ENCODE measurements at places on chromosomes 13 and 19. TPM values are rescaled to one million over a fixed set of nuclear protein-coding genes. Genes with fewer than 3 reads are reported as not detected.

- DNase-seq, result no peak
Observed at GRCh38 chr13:64099994-64100393, 2684.3 kb upstream of the PCDH20 start.

DNA sequence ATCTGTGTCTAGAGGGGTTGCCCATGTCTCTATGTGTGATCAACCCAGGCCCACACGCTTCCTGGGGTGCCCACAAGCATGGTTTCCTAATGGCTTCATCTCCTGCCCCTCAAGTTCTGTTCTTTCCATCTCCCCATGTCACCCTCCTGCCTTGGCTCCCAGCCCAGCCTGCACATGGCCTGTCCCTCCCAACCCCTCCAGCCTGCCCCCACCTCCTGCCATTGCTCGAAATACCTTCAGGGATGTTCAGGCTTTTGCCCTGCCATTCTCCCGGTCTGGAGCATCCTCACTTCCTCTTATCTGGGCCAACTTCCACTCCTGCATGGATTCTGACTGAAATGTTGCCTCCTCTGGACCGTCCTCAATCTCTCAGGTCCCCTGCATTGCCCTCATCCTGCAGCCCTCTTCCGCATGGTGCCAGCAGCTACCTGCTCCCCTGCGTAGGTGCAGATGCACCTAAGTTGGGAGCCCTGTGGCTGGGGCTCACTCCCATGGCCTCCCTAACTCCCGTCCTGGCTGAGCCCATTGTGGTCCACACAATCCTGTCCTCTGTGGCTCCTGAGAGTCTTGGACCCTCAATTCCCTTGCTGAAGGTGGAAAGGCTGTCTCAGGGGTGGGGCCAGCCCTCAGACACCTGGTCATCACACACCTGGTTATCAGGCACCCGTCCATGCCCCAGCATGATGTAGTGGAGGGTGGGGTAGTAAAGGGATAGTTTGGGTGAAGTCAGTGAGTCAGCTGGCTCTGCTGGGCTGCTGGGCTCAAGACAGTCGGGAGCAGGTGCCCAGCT, 152.1 kb downstream of the URI1 start:
- no peak for DNase-seq

DNA sequence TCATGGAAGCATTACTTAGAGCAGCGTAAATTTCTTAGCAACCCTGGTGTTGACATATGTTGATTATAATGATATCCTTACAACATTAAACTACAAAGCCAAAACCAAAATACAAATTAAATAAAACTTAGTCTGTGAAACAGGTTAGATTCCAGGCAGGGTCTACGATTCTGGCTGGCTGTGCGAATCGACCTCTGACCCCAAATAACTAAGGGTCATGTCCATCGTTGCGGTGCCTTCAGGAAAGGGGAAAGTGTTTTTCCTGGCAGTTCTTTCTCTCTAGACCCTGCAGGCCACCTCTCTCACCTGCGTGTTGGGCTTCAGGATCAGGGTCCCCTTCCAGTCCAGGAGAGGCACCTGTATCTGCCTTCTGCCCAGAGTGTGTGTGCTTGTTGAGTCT, 66.2 kb downstream of the ATP11A start:
- DNase-seq, result no peak

GRCh38 chr19:1134431-1134830, 30.6 kb downstream of the GPX4 start:
- no peak for DNase-seq

Gene ZNF665
- 1.8 TPM for total RNA-seq

Gene CAB39L
- total RNA-seq, result 5.8 TPM

Measured in endothelial cell of umbilical vein (primary cell).